Effector CD8-positive, alpha-beta T cell (primary cell): ENCODE measurements at places on chromosomes 6 and 20.

DNA sequence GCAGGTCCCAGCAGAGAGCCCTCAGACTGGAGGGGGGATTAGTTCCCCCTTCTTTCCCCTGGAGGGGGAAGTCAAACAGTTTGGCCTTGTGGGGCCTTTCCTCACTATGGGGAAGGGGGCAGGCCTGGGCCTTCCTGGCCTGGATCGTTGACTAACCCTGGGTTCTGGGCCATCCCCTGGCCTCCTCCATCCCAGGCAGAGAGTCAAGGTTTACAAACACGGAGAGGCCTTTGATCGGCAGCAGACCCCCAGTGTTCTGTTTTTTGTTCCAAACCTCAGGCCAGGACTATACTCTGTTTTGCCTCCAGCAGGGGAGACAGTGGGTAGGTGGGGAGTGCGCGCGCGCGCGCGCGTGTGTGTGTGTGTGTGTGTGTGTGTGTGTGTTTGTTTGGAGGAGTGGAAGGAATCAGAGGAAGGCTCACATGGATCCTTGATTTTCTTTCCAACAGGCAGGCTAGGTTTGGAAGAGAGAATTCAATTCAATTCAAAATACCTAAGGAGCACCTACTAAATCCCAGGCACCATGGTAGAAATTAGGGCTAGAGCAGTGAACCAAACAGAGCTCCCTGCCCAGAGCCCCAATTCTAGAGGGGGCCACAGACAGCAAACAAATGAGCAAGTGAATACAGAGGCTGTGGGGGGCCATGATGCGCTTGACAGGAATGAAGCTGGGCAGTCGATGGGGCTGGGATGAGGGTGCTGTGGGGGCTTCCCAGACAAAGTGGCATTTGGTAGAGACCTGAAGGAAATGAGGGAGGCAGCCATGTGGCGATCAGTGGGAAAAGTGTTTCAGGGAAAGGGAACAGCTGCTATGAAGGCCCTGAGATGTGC is 14.8 kb downstream of the TP53RK start:
- no peak for DNase-seq

GRCh38 chr20:63977739-63978276 is 1.6 kb downstream of the SAMD10 start:
- no peak for DNase-seq

- DNase-seq: no peak
Measured at GRCh38 chr6:44980841-44981240, 347.3 kb upstream of the RUNX2 start.

DNA sequence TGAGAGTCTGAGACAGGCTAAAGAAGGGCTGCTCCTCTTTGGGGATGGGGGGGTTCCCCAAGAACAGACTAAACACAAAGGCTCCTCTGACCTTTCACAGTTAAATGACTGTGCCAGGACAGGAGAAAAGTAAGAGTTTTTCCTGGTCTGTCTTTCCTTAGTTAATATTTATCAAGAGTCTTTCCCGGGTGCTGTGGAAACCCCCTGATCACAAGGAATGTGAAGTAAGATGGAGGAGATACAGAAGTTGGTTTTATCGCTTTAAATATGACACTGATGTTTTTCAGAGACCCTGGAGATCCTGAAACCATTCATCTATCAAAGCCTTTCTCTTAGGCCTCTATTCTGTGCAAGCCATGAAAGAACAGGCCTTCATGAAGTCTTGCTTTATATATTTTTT is 105.8 kb downstream of the RNF144B start:
- DNase-seq: no peak

- DNase-seq: no peak
Measured at GRCh38 chr6:26270486-26270861, 94.5 kb upstream of the BTN3A2 start.

DNA sequence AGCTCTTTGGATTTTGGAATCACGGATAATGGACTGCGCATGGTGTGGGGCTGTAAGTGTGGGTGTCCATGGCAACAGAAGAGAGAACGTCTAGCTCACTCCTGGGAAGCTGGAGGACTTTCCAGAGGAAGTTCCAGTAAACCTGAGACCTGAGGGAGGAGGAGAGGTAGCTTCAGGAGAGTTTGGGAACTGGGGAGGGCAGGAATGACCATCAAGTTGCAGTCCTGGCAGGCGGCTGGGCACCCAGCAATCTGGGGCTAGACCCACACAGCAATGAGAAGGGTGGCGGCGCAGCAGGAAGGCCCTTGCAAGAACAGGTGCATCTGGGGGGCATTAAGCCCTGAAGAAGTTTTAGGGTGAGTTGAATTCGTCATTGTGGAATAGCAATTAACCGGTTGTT is 95.9 kb downstream of the FOXC1 start:
- no peak for DNase-seq
